ENCODE measurements at places on chromosomes 11 and 22. TPM values are rescaled to one million over a fixed set of nuclear protein-coding genes. Genes with fewer than 3 reads are reported as not detected.
A peak's percentile ranks its signal among the peaks of the same experiment; 100 is the strongest.

Gene SLC17A6
- not detected for total RNA-seq

DNA sequence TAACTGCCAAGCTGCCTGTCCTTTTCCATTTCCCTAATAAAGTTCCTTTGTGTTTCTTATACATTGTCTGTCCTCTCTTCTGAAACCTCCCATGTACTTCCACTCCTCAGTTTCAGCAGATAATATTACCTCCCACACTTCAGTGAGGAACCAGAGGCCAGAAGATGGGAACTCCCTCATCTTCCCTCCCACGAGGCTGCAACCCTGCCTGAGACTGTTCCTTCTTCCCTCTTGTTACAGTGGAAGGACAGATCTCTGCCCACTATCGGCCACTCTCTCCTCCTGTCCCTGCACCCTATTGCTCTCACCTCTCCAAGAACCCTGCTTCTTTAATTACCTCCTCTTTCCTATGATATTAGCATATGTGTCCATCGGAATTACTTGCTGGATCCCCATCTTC lies 38.1 kb upstream of the SWAP70 start:
- DNase-seq = no peak
- H3K27ac ChIP-seq = no peak overlapping the region
- H3K4me3 ChIP-seq = no peak overlapping the region
- H3K4me1 ChIP-seq = peaks cover 5% of the 10 kb centered on the region
- H3K36me3 ChIP-seq = no peaks in the 10 kb centered on the region
- no peaks in the 10 kb centered on the region for H3K27me3 ChIP-seq

GRCh38 chr22:45537734-45538181 lies 35.1 kb downstream of the FBLN1 start:
- H3K4me1 ChIP-seq = peaks cover 6% of the 10 kb centered on the region
- DNase-seq = no peak
- H3K4me3 ChIP-seq = no peak overlapping the region
- peaks cover 17% of the 10 kb centered on the region for H3K36me3 ChIP-seq

DNA sequence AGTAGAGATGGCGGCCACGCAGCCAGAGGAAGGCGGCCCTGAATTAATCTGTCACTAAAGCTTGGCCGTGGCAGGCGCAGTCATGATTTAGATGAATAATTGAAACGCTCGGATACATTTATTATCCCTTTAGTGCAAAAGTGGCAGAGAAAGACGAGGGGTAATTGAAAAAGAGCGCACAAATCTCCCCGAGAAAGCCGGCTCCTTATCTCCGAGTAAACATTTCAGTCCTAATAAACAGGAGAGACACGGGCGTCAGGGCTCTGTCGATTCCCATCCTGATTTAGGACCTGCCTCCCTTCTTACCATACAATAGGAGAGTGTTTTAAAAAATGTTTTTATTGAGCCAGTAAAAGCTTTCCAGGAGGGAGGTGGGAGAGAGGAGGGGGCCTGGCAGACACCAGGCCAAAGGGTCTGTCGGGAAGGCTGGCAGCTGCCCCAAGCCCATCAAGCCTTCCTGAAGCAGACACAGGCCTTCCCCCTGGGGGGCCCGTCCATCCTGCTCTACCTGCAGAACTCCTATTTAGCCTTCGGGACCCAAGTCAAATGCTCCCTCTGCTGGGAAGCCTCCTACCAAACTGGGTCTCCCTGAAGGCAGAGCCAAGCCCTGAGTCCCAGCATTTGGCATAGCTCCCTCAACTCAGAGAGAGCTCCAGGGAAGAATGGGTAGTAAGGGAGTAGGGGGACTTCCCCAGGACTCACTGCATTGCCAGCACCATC lies 22.8 kb downstream of the OTUB1 start:
- no peak overlapping the region for H3K27ac ChIP-seq
- no peak for DNase-seq
- H3K4me3 ChIP-seq = no peak overlapping the region
- H3K4me1 ChIP-seq = peaks cover 26% of the 10 kb centered on the region

DNA sequence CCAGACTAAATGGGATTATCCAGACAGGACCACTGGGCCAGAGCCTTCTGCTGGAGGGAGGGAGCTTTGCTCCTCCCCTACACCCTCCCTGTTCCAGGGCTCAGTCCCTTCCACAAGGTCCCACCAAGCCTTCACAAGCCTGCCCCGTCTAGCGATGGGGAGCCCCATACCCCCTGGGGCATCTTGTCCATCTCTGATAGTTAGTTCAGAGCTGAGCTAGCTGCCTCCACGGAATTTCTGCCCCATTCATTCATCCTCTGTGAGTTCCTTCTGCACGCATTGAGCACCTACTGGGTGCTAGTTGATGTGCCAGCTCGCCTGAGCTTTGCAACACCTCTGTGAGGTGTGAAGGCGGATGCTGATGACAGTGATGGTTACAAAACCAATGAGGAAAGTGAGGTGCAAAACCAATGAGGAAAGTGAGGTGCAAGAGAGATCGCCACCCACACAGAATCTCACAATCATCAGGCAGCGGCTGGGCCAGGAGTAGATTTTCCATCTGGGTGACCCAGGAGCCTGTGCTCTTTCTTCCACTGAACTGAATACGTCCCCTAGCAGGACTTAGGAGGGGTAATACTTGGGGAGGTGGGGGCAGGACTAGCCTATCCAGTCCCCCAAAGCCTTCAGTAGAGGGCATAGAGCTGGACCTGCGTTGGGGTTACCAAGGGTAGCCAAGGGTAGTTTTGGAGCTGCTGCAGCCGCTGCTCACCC lies 21.5 kb upstream of the CBX7 start:
- H3K4me1 ChIP-seq = peaks cover 86% of the 10 kb centered on the region
- no peak overlapping the region for H3K4me3 ChIP-seq
- no peaks in the 10 kb centered on the region for H3K36me3 ChIP-seq
- H3K27me3 ChIP-seq = no peaks in the 10 kb centered on the region
- peak overlapping the region; percentile 85 for H3K27ac ChIP-seq

- H3K36me3 ChIP-seq = no peaks in the 10 kb centered on the region
- H3K27ac ChIP-seq = no peak overlapping the region
- DNase-seq = no peak
- H3K4me1 ChIP-seq = no peaks in the 10 kb centered on the region
- no peaks in the 10 kb centered on the region for H3K27me3 ChIP-seq
These were observed 8.9 kb downstream of the OLFML1 start for GRCh38 chr11:7494086-7494745.

Data from tibial nerve (tissue), 4 donors.